ENCODE measurements at places on chromosomes 6 and 20.

- DNase-seq: no peak
Measured at GRCh38 chr20:18712131-18712530, 101.5 kb upstream of the SCP2D1 start.

GRCh38 chr6:156827382-156827781, 50.2 kb downstream of the ARID1B start:
- DNase-seq: no peak

DNA sequence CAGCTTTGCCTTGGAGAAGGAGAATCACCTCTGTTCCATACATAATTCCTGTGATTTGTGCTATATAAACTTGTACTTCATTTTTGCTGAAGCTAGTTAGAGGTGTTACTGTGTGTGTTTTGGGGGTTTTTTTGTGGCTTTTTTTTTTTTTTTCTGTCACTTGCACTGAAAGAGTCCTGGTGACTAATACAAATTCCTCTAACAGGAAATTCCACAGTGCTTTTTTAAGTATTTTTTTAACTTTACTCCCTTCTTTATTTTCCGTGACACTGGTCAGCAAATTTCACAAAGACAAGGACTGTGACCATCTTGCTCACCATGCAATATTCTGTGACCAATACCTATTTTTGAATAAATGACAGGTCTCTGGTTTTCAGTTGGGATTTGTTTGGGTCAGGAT, 110.5 kb downstream of the ISM1 start:
- no peak for DNase-seq

- no peak for DNase-seq
Measured at GRCh38 chr6:41596807-41597206, 41.5 kb upstream of the MDFI start.

DNA sequence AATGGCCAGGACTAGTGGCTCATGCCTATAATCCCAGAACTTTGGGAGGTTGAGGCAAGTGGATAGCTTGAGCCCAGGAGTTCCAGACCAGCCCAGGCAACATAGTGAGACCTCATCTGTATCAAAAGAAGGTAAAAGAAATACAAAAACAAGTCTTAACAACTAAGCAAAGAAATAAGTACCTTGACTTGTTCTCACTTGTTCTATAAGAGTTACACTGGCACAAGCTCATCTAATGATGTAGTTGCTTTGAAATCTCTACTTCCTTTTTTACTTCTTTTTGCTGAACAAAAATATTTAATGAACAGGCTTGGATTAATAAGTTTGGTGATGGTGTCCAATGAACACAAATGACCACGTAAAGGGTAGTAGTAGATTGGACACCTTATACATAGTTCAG, 72.2 kb downstream of the SGK1 start:
- no peak for DNase-seq

- no peak for DNase-seq
Measured at GRCh38 chr6:85810558-85810957, 167.9 kb upstream of the SYNCRIP start.

Data from NCI-H2029 treated with DMSO at 0.1 percent for 48 hours (cell line).